ENCODE measurements at places on chromosomes 2 and 18.

DNA sequence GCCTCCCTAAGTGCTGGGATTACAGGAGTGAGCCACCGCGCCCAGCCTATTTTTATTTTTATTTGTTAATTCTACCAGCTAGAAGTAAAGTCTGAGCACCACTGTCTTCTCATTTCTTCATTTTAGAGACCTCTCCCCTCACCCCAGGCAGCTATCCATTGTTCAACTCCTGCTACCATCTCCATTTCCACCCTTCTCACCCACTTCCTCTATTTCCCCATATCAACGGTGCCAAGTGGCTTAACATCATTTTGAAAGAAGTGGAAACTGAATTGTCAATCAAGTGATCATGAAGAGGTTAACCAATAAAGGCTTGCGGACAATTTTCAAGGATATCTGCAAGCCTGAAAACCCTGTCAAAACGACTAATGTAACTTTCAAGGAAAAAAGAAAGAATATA, 323.1 kb downstream of the NBAS start:
- no peak for DNase-seq

DNA sequence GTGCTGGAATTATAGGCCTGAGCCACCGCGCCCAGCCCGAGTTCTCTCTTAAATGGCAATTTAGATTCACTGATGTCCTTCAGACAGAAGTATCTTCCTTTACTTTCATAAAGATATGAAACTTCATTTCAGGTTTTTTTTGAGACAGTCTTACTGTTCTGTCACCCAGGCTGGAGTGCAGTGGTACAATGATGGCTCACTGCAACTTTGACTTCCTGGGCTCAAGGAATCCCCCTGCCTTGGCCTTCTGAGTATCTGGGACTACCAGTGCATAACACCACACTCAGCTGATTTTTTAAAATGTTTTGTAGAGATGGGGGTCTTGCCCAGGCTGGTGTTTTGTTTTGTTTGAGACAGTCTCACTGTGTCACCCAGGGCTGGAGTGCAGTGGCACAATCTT, 13.2 kb downstream of the ITGB1BP1 start:
- DNase-seq: no peak

DNA sequence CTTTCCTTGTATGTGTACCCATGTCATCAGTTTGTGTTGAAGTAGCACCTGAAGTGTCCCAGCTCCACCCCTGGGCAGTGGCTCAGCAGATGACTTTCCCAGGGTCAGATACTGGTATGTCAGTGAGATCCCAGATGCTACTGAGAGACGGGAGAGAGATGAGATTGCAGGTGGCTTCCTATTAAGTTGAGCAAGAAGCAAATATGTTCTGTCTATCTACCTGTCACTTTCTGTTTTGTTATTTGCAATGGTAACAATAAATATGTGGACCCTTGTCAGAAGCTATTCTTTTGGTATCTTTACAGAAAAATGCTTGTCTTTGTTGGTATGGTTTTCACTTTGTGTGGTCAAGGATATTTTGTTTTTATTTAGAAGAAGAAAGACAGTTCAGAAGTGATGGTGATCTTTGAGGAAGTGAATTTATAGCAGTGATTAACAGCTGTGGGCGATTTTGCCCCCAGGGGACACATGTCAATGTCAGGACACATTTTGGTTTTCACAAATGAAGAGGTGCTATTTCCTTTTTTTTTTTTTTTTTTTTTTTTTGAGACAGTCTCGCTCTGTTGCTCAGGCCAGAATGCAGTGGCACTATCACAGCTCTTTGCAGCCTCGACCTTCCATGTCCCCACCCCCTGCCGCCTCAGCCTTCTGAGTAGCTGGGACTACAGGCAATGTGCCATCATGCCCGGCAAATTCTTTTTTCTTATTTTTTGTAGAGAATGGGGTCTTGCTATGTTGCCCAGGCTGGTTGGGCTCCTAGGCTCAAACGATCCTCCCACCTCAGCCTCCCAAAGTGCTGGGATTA, 21.4 kb downstream of the MGAT5 start:
- DNase-seq: no peak

DNA sequence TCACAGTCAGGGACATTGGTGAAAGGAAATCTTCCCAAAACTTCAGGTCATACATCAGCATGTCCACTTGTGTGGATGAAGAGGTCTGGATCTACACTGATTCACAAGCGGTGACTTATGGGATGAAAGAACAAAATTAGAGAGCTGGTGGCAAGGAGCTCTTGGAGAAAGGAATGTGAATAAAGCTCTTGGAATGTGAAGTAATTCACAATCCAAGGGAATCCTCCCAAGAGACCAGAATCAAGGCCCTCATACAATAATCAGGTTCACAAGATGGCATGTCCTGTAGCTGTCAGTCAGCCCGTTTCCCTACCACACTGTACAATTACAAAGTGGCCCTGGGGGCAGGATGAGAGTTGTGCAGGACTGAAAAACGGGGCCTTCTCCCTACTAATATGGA, 96.2 kb downstream of the MRPS9 start:
- DNase-seq: no peak

DNA sequence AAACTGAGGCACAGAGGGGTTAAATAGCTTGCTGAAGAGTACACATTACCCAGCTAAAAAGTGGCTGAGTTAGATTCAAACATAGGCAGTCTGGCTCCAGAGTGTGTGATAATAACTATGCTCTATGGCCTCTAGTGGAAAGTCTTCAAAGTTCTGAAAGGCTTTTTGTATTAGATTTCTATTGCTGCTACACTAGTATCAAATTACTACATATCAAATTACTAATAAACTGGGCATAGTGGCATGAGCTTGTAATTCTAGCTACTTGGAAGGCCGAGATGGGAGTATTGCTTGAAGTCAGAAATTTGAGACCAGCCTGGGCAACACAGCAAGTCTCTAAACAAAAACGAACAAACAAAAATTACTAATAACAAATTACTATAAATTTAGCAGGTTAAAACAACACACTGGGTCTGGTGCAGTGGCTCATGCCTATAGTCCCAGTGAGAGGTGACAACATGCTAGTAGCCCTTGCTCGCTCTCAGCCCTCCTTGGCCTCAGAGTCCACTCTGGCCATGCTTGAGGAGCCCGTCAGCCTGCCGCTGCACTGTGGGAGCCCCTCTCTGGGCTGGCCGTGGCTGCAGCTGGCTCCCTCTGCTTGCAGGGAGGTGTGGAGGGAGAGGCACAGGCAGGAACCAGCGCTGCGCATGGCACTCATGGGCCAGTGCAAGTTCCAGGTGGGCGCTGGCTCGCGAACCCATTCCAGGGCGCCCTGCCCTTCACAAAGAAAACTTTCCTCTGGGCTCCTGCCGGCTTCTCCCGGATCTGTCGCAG, 38.2 kb upstream of the TWSG1 start:
- no peak for DNase-seq

DNA sequence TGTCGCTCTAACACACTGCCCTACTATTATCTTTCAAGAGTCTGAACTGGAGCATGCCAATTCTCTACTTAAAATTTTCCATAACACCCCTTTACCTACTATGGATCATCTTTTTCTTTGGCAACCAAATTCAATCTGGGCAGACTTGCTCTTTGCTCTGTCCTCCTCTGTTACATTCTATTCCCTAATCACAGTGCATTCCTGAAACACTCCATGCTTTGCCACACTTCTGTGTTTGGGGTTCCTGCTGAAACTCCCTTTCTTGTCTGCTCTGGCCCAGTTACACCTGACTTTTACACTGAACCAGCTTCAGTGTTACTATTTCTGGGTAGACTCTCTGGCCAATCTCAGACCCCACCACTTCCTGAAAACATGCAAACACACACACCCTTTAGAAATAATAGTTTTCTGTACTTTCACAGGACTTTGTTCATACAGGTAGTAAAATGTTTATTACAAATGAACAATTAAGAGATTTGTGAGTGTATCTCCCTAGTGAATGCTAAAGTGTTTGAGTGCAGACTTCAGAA, 119.9 kb upstream of the DCC start:
- DNase-seq: no peak

GRCh38 chr2:208139447-208139846, 6.5 kb downstream of the CRYGB start:
- DNase-seq: no peak

GRCh38 chr2:123303731-123304130, 721.4 kb upstream of the CNTNAP5 start:
- DNase-seq: no peak

- DNase-seq: no peak
Measured at GRCh38 chr2:65866148-65866547, 433.7 kb upstream of the SPRED2 start.

GRCh38 chr18:77851802-77852201, 602.2 kb downstream of the GALR1 start:
- no peak for DNase-seq

GRCh38 chr18:31042084-31042405, 497 bp downstream of the DSC3 start:
- DNase-seq: no peak

GRCh38 chr18:44835703-44836102, 155.0 kb downstream of the SETBP1 start:
- no peak for DNase-seq

DNA sequence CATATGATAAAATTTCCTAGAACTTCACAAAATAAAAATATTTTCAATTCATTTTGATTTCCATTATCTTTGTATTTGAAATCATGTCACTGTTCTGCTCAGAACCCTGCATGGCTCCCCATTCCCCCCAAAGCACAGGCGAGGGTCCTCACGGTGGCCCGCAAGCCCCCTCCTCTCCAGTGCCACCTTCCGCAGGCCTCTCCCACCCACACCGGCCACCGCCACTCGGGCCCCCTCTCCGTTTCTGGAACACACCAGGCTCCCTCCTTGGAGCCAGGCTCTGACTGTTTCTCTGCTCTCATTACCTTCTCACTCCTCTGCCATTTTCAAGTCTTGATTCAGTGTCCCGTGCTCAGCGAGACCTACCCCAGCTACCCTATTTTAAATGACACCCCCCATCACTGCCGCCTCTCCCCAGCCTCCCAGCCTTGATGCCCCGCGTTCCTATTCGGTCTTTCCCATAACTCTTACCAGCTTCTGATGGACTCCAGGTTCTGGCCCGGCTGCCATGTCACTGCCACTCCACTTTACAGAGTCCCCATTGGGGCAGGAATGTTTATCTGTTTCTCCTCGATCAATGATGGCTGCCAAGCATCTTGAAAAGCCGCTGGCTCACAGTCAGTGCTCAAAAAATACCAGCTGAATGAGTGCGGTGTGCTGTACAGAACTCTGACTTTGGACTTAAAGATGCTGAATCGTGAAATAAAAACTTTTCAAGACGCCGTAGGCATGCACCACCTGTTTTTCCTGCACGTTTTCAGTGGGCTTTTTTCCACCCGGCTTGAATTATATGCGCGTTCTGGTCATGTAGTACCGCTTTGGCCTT, 201.0 kb downstream of the GBX2 start:
- no peak for DNase-seq

GRCh38 chr2:180050246-180050645, 43.1 kb upstream of the CWC22 start:
- DNase-seq: no peak

DNA sequence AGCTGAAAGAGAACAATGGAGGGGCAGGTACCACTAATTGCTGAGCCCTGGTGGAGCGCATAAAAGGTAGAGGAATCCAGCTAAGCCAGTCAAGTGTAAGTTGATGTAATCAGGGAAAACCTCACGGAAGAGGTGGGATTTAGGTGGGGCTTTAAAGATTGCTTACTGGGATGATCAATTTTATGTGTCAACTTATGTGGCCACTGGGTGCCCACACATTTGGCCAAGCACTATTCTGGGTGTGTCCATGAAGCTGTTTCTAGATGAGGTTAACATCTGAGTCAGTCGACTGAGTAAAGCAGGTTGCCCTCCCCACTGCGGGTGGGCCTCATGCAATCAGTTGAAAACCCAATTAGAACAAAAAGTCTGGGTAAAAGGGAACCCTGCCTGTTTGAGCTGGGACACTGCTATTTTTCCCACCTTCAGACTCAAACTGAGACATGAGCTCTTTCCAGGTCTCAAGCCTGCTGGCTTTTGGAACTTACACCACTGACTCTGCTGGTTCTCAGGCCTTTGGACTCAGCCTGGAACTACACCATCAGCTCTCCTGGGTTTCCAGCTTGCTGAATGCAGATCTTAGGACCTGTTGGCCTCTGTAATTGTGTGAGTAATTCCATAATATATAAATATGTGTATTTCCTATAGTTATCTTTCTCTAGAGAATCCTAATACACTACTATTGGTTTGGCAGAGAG, 67.3 kb downstream of the MYO5B start:
- no peak for DNase-seq

- DNase-seq: no peak
Measured at GRCh38 chr2:14944562-14945346, 312.2 kb downstream of the LRATD1 start.

DNA sequence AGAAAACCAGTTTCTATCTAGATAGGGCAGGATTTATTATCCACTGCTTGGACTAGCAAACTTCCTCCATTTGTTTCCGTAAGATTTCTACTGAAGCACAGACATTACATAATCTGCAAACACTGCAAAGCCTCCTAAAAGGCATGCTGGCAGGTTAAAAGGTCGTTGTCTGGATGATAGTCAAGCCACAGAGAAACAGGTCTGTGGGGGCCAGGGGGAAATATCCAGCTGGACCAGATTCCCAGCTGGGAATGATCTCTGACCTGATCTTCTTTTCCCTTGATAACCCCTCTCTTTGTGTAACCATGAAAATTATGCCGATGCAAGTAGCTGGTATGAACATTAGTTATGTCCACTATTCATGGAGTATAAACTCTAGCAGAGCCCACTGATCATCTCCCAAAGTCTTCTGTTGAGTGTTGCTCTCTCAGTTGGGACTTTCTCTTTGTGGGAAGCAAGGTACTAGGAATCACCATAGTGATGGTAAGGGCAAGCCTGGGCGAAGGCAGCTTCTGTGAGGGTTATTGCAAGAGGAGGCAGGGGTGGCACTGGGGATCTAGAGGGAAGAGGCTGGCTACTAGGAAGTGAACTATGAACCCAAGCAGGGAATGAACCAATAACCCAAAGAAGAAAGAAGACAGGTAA, 61.3 kb downstream of the GDF7 start:
- no peak for DNase-seq

DNA sequence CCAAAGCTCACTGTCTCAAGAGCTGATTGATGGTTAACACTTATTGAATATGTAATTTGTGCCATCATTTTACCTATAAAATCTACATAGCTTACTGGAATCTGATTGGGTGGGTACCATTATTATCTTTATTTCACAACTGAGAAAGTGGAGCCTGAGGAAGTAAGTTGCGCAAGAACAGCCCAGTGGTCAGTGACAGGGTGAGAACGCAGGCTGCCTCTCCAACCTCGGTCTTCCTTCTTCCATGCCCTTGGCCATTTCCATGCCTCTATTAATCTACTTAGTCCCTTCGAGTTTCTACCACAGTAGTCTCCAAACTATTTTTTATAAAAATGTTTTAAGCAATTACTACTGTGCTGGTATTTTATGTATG, 390.9 kb upstream of the VWC2L start:
- DNase-seq: no peak

GRCh38 chr2:43082111-43082894, 144.1 kb downstream of the ZFP36L2 start:
- no peak for DNase-seq

GRCh38 chr18:9094307-9095226, 7.9 kb upstream of the NDUFV2 start:
- DNase-seq: no peak

- no peak for DNase-seq
Measured at GRCh38 chr2:239269916-239270315, 130.9 kb downstream of the HDAC4 start.

GRCh38 chr2:10926191-10926820, 14.6 kb downstream of the KCNF1 start:
- no peak for DNase-seq
